NCI-H2081 treated with DMSO at 0.1 percent for 48 hours (cell line): ENCODE measurements at places on chromosomes 7 and 10.

DNA sequence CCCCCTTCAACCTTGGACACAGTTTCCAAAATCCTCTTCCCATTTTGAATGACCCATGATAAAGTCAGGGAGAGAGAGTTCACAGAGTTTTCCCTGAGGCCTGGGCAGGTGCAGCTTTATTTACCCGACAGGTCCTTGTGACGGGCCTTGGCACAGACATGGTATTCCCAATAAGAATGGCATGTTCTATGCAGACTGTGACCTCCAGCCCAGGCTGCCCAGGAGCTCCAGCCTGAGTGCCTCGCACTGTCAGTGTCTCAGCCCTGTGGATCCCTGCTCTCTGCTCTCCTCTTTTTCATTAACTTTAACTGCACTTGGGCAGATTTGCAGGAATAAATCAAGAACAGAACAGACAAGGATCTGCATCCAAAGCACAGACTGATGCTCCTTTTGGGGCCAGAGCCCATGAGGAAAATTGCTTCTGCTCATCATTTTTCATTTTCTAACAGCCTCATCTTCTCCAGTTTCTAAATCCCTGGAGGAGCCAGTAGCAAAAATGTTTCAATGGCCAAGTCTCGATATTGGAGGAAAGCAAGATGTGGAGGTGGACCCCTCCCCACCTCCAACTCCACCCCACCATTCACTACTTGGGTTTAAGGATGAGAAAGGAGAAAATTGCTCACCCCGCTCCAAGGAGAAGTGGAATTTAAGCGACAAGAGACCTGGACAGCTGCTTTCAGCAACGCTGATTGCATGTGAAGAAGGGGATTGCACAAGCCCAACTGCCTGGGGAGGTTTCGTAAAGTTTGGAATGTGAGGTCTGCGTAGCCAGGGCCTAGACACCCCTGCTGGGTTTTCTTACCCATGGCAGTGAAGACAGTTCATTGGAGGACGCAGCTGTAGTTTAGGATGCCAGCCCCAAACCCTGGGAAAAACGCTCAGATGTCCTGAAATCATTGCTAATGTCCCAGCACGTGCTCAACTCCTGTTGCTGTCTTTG, 225.9 kb downstream of the WDR11 start:
- no peak for DNase-seq

DNA sequence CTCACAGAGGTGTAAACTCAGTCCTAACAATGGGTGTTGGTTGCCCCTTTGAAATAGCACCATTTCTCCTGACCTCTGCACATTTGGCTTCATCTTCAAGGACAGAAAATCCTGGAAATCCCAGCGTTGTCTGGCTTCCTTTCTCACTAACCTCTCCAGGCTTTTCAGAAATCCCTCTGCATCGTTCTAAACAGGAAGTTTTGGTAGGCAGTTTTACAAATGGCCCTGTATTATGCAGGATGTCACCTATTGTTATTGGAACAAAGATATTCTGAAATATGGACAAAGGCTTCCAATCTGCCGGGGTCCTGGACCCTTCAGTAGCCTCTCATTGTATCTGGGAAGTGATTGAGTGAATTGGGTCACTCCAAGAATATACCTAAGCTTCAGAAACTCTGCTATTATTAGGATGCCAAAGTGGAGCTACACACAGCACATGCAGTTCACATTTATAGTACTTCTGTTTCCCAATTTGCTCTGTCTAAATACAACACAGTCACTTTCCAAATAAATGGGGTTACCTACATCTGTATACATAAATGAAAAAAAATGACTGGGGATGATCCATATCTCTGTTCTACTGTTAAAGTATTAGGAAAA, 134.8 kb upstream of the KLF6 start:
- DNase-seq = no peak

GRCh38 chr10:122159141-122159970, 111.7 kb upstream of the BTBD16 start:
- no peak for DNase-seq

DNA sequence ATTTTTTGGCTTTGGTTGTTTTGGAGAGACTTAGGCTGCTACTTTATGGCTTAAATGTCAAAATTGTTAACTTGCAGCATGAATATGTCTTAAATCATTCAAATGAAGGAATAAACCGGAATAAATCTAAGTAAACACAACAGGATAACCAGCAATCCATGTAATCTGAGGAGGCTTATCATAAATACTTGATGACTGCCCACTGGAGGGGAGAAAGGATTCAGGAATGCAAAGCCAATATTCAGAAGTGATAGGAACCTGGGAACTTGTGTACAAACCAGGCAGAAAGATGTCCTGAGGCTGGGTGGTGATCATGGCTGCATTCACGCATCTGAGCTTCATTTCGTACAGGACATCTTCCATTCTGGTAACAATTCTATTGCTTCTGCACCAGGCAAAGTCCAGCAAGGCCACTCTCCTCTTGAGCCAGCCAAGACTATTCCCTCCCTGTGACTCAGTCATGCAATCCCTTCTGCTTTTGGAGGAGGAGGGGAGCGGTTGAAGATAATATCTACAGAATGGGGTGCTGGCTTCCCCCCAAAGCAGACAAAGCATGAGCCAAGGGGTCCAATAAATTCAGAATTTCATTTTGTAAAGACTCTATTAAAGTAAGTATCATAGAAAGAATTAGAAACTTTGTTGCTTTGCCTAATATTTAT, 374.5 kb downstream of the PHTF2 start:
- DNase-seq = no peak

DNA sequence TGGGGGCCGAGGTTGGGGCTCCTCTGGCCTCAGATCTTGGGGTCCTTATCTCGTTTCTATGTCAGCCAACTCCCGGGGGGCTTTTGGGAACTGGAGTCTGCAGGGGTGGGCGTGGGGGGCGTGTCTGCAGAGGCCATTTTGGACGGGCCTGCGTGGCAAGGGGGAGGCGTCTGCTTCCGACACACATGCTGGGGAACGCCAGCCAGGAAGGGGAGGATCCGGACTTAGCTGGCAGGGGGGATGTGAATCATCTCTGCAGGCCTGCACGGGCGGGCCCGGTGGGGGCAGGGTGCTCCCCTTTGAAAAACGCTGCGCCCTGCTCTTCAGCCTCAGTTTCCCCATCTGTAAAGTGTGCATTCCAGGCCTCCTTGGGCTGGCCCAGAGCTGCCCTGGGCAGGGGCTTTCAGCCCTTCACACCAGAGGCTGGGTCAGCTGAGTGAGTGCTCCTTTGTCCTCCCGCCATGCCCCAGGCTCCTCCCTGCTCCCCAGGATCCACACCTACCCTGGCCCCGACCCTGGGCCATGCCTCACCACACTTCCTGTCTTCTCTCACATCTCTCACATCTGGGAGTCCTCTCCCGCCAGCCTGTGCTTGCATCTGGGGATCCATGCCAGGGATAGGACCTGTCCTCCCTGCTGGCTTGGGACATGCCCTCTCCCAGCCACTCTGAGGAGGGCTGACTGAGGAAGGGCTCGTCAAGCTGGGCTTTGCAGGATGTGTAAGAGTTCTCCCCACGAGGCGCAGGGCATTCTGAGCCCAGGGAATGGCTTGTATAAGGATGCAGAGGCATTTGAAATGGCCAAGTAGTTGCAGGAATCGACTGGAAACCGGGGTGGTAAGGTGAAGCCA, 172.6 kb upstream of the TNRC18 start:
- no peak for DNase-seq

DNA sequence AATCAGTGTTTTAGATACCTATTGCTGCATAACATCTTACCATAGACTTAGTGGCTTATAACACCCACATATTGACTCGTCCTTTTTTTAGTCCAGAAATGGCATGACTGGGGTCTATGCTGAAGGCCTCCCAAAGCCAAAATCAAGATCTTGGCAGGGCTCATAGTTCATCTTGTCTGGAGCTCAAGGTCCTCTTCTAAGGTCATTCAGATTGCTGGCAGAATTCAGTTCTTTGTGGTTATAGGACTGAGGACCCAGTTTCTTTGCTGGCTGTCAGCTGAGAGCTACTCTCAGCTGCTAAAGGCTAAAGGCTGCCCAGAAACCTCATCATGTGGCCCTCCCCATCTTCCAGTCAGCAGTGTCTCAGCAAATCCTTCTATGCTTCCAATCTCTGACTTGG, 165.5 kb downstream of the FAM107B start:
- no peak for DNase-seq

DNA sequence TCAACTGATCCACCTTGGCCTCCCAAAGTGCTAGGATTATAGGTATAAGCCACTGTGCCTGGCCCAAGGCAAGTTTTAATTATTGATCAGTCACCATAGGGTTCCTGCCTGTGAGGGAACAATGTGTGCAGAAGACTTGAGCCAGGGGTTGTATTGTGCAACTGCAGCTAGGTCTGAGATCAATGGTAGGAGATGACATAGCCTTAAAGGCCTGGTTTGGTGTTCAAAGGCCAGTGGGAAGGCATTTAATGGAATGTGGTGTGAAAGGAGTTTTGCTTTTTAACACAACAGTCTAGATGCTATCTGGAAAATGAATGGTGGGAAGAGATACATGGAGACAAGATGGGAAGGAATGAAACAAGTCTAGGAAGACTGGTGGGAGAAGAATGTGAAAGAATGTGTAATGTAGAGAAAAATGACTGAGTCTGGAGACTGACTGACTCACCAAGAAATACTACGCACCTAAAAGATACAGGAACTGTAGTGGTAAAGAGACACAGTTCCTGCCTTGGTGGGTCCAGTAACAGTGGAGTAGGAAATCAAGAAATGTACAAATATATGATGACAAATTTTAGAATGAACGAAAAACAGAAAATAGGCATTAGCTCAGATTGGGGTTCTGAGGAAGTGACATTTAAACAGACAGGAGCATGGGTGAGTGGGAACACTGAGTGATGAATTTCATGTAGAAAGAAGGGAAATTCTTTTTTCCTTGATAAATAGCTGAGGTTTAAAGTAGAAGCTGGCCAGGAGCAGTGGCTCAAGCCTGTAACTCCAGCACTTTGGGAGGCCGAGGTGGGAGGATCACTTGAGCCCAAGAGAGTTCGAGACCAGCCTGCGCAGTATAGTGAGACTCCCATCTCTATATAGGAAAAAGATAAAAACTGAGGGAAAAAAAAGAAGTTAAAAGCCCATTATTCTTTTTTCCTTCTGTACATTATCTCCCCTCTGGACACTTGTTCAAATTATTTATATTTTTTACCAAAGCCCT, 9.4 kb downstream of the HNRNPF start:
- no peak for DNase-seq

GRCh38 chr7:531777-532176, 12.1 kb upstream of the PDGFA start:
- no peak for DNase-seq

DNA sequence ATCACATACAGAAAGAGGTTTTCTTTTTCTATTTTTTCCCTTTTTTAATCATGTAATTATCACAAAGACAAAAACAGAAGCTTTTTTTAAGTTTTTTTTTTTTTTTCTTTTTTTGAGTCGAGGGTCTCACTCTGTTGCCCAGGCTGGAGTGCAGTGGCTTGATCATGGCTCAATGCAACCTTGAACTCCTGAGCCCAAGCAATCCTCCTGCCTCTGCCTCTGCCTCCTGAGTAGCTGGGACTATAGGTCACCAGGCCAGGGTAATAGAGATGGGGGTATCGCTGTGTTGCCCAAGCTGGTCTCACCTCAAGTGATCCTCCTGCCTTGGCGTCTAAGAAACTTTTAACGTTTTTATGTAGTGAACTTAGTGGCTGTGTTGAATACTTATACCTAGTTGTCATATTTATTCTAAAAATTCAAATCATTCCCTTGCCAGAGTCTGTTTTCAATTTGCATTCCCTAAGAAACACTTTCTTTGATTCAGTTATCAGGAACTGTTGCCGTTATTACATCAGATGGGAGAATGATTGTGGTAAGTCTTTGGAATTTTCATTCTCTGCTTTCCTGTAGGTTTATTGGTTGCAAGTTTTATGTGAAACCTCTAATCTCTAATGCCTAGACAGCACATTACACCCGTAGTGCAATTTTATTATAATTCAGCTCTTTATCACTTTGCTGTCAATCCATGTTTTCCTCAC, 1.3 kb downstream of the LSM8 start:
- no peak for DNase-seq

DNA sequence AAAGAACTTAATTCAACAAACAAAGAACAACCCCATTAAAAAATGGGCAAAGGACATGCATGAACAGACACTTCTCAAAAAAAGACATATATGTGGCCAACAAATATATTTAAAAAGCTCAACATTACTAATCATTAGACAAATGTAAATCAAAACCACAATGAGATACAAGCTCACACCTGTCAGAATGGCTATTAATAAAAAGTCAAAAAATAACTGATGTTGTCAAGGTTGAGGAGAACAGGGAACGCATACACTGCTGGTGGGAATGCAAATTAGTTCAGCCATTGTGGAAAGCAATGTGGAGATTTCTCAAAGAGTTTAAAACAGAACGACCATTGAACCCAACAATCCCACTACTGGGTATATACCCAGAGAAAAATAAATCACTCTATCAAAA, 19.1 kb downstream of the ZFAND4 start:
- DNase-seq = no peak

DNA sequence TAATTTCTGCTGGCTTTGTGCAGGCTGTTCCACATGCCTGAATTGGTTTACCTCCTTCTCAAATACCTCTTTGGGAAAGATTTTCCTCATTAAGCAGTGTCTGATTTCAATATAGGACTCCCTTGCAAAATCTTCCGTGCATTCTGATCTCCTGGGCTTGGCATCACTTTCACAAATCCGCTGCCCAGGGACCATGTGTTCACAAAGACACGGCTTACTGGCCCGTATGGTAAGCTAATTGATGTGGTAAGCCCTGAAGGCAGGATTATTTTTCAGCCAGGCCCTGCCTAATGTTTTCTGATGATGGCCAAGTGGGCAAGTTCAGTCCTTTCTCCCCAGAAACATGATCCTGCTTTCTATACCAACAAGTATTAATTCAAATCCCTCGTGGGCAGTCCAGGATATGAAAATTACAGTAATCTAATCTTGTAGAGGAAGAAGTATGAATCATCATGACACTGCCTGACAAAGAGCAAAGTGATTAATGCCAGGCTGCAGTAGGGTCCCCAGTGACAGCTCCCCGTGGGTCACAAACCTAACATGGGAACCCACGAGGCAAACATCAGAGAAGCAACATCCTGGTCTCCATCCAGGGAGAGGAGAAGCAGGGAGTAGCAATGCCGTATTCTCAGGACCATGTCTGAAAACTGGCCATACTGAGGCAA, 11.6 kb upstream of the SVIL start:
- peak; percentile 1 for DNase-seq

- DNase-seq = no peak
Observed at GRCh38 chr7:142571581-142571980, 177.7 kb upstream of the PRSS1 start.
